Dermis blood vessel endothelial cell (primary cell): ENCODE measurements at places on chromosomes 4 and X. TPM values are rescaled to one million over a fixed set of nuclear protein-coding genes. Genes with fewer than 3 reads are reported as not detected.

Gene INTU
- 2.7 and 3.1 TPM in 2 replicates for total RNA-seq

Gene MAPK10
- total RNA-seq = 0.17 and 0.23 TPM in 2 replicates

Gene GSX2
- 0.33 TPM in 1 of 2 replicates, not detected in the other for total RNA-seq

Gene BRS3
- not detected in 2 replicates for total RNA-seq

Gene RHOH
- 0.17 and 0.65 TPM in 2 replicates for total RNA-seq

Gene RAB33A
- 0.17 and 0.42 TPM in 2 replicates for total RNA-seq

Gene SMPX
- total RNA-seq = not detected in 2 replicates
